ENCODE measurements at places on chromosomes 3 and 15.

DNA sequence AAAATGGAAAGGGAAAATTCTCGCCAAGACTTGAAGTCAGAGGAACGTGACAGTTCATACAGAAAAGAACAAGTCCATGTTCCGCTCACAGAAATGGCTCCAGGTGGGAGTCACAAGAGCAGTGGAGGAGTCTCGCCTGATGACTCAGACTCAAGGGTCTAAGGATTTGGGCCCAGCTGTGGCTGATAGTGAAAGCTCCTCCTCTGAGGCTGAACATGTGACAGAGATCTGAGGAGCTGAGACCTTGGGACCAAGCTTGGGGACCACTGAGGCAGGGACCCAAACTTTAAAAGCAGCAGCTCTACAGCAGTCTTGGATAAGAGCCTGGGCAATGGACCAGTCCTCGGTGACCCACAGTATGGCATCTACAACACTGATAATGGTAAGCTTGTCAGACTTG, 9.3 kb upstream of the VEPH1 start:
- DNase-seq, result no peak

DNA sequence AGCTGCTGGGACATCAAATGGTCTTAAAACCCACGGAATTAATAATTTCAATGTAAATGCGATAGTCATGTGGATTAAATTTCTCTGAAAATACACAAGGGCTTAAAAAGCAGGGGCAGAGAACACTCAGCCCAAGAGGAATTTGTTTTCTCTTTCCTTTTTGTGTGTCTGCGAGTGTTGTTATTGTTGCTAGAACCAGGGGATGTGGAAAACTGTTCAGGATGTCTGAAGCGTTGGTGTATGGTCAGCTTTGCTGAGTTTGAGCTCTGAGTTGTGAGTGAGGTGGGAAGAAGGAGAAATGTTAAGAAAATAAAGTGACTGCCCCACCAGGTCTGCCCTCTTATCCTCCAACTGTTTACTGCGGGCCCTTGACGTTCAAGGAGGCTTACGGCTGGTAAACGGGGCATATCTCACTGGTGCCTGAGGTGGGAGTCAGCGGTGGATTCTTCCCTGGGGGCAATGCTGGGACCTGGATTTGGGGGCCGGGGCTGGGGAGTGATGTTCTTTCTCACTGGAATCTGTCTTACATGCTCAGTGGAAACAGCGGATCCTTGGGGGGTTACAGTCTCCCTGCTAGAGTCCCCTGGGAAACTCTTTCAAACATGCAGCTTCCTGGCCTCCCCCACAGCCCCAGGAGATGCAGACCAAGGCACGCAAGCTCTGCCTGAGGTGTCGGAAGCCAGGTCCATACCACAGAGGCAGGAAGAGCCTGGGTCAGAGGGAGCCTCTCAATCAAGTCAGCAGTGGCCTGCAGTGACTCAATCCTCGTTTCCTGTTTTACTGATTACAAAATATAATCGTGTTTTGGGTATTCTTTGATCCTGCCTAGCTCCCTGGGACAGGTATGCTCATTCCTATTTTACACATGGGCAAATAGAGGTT, 41.8 kb downstream of the ITGA11 start:
- DNase-seq, result no peak

GRCh38 chr3:178277605-178278004, 258.6 kb upstream of the KCNMB2 start:
- DNase-seq, result no peak

DNA sequence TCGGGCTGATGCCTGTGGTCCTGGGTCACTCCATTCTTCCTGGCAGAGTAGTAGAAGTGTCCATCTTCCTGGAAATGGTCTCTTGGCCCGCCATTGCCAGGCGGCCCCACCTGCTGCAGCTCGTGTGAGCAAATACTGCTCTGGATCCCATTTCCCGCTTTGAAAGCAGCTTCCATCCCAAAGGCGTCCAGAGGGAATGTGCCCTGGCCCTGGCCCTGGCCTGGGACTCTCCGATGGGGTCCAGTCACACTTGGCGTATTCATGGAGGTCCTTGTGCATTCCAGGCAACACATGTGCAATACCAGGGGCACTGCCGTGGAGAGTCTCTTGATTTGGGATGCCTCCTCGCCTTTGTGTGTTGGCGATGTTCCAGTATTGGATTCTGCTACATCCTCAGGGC, 111.1 kb downstream of the SNRPN start:
- DNase-seq, result no peak

DNA sequence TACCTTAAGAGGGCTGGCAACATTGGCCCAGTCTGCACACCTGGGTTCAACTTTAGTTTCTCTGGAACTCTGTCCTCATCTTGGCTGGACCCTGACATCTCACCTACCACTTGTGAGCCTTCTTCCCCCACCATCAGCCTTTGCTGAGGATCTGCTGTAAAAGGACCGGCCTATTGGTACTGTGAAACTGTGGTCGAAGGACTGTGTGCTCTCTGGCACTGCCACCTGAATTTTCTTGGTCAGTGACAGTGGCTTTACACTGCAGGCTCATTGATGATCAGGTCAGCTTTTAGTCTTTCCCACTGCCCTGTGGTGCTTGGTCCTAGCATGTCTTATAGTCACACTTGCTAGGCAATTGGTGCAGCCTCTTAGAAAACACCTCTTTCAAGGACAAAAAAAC, 86.9 kb downstream of the PEX5L start:
- no peak for DNase-seq

GRCh38 chr3:159828542-159828943, 160.1 kb upstream of the IL12A start:
- DNase-seq, result no peak

- DNase-seq, result no peak
Measured at GRCh38 chr3:142725357-142725739, 1.5 kb downstream of the TRPC1 start.

GRCh38 chr3:182238126-182238525, 526.4 kb downstream of the SOX2 start:
- DNase-seq, result no peak

- DNase-seq, result no peak
Measured at GRCh38 chr15:42121021-42121420, 26.7 kb upstream of the PLA2G4D start.

DNA sequence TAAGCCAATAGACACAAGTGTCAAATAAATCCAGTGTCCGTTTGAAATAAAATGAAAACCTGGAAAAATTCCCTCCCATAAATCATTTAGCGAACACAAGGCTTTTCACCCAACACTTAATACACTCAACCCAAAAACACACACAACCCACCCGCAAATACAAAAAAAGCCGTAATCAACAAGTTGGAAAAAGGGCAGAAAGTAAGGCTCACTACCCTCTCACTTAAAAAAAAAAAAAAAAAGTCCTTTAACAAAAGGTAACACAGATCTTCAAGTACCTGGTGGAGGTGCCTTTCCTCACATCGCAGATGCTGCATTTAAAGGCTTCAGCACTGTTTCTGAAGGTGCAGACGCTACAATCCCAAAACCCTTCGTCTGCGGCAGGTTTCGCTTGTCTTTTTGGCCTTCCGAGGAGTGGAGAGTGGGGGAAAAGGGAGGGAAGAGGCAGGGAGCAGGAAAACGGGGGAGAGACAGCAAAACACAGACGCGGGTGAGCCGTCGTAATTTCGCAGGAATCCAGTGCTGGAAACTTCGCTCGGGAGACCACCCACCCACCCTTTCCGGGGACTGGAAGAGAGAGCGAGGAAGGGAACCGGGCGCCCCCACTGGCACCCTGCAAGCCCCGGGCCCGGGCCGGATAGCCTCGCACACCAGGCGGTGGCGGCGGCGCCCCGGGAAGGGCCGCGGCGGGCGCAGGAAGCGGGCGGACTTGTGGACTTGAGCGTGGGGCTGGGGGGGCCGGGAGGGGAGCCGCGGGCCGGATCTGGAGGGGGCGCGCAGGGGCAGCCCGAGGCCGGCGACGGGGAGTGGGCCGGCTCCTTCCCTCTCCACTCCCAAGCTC, 401.8 kb downstream of the SHQ1 start:
- DNase-seq, result no peak

DNA sequence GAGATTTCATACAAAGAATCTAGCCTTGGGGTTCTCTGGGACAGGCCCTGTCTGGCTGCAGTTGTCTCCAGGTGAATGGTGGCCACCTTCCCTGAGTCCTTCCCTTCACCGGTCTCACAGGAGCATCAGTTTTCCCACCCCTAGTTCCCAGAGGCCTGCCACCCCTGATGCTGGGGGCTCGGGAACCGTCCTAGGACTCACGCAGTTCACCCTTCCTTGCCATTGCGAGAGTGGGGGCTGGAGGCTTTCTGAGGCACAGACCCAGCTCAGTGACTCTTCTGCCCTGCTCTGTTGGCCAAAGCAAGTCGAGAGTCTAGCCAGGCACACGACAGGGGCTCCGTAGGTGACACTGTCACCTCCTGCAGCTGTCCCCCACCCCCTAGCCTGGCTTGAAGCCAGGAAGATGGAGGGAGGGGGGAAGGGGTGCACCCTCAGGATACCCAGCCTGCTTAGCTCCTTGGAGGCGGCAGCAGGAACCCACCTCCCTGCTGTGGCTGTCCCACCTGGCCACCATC, 130.3 kb downstream of the NUP210 start:
- no peak for DNase-seq

DNA sequence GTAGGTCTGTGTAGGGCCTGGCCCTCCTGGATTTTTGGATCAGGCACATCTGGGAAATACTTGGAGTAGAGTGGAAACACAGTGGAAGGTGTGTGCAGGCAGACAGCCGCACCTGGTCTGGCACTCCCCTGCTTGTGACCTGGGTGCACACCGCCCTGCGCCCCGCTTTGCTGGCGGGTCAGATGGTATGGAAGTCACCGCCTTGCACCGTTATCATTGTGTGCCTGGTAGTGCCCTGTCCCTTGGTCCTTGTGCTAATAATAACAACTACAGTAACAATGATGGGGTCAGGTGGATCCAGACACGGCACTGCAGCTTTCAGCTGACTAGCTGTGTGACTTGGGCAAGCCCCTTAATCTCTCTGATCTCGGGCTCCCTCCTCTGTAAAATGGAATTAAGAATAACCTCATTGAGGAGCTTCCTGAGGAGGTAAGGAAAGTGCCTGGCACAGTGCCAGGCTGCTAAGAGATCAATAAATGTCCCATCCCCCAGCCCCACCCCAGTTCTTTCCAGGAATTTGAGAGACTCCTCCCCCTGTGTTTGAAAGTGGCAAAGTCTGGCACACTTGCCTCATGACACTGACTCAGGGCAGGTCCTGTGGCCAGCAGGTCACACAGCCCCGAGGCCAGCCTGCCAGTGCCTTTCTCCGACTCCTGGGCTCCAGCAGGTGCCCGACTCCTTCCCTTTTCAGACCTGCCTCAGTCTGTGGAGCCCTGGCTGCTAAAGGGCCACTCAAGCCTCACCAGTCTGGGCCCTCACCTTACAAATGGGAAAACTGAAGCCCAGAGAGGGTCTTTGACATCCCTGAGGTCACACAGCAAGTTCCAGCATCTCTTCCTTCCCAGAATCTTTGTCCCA, 9.8 kb downstream of the ISG20 start:
- DNase-seq, result no peak

DNA sequence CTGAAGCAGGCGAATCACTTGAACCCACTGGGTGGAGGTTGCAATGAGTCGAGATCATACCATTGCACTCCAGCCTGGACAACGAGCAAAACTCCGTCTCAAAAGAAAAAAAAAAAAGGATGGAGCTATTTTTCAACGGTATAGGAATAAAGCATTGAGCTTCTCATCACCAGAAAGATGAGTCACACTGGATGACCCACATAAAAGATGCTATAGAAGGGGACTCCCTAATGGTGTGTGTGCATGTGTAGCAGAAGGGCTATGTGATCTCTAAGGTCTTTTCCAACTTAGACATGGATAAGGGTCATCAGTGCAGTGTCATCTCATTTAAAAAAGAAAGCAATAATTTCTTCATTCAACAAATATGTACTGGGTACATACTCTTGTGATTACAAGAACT, 476.0 kb downstream of the MFSD1 start:
- no peak for DNase-seq

- DNase-seq, result no peak
Measured at GRCh38 chr15:57085267-57085666, 166.8 kb downstream of the TCF12 start.

DNA sequence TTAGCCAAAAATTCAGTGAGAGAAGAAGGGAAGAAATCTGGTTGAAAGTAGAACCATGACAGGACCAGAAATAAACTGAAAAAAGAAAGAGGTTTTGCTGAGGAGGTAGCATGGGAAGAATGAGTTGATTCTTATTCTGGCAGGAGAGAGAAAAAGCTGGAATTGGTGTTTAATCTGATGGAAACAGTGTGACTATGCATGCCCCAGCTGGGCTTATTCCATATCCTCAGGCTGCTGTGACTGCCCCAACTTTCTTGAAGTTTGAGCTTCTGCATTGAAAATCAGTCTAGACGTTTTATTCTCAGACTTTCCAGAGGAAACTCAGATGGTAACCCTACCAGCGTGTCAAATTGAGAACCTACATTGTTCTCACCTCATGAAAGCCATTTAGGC, 352.5 kb upstream of the DCBLD2 start:
- no peak for DNase-seq

DNA sequence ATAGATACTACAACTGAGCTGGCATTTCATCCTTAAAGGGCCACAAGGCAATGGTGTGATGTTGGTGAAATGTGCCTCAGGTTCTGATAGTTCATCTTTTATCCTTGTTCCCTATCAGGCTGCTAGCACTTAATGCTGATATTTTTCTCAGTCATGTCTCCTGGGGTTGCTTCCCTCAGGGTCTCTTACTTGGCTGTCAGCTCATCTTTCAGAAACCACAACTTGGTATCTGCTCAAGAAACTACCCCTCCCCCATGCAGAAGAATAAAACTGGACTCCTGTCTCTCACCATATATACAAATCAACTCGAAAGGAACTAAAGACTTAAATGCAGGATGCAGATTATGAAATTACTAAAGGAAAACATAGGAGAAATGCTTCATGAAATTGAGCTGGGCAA, 308.1 kb downstream of the CHST2 start:
- no peak for DNase-seq

GRCh38 chr15:39961051-39961450, 27.1 kb downstream of the EIF2AK4 start:
- DNase-seq, result no peak

GRCh38 chr3:150330872-150331271, 77.2 kb upstream of the TSC22D2 start:
- no peak for DNase-seq

DNA sequence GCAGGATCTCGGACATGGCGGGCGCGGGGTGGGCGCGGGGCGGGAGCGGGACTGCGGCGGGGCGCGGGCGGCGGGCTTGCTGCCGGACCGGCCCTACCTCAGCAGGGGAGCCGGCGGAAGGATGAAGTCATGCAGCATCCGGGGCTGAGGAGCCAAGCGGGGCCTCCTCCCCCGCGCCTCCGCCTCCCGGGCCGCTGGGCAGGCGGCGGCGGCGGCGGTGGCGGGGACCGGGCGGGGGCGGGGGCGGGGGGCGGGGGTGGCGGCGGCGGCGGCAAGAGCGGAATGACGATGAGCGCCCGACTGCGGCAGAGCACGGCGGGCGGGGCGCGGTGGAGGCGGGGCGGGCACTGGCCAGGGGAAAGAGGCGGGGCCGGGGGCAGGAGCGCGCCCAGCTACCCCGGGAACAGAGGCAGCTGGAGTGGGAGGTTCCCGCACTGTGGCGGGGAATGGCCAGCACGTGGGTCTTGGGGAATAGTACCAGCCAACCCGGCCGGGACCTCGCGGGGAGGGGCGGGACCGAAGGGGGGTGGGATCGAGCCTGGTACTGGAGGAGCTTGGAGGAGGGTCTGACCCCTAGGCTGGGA, at the start of gene CAMK2N2:
Gene CAMK2N2, minus strand, starts transcription at position 284 of the 584 bp plus-strand sequence. Its CDS starts 268 bp downstream, at position 16.
- no peak for DNase-seq
